ACHN (cell line): ENCODE measurements at places on chromosomes 12 and 14.

DNA sequence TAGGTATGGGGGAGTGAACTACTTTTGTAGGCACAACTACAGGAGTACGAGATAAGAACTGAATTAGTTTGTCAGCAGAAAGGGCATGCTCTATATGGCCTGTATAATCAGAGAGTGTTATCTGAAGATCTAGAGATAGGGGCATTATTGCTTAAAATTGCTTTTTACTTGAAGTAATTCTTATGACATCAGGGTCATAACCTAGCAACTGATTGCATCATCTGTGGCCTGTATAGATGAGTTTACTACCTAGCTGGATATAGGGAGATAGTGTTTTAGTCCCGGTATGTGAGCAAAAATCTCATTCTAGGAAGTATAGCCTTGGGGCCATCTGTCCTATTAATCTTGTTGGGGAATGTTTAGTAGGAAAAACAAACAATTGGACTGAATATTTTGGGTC lies 142.7 kb downstream of the TMEM117 start:
- DNase-seq, result no peak

DNA sequence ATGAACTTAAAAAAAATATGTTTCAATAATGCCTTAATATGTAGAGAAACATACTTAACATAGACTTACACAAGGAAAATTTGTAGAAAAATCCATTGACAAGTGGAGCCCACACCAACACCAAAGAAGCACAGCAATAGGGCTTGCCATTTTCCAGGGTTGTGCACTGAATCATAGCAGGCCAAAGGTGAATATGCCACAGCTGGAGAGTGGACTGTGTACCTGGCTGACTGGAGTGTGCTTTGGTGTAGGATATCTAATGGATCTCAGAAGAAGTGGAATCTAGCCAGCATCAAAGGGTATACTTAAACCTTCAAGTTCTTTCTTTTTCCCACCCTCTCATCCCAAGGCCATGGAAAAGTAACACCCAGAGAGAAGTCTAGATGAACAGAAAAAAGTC lies 4.8 kb downstream of the RPL10L start:
- DNase-seq, result no peak

DNA sequence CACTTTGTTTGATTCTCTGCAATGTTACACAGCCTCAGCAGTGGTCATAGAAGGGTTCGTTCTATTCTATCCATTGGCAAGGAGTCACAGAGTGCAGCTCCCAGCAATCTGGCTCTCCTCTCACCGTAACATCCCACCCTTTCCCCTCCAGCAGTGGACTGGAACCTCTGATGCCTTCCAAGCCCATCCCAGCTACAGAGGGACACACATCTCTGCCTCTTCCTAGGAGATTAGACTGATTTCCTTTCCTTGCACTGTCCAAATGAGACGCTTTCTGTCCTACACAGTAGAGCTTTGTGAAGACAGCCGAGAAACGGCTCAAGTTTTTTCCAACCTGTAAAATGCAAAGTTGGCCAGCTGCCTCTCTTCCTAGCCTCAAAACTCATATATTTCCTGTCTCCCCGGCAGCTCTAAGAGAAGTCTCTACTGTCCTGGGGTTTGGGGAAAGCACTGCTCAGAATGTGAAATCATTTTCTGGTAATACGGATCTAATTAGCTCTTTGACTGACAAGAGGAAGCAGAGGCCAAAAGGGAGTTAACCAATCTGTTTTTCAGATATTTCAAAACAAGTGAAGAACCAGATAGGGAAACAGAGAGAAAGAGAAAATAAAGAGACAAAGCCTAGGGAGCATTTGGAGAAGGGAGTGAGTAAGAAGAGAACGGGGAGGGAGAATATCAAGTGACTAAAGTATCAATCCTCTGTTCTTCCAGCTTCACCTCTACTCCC lies 516 bp downstream of the NINJ2 start:
- DNase-seq, result no peak

- DNase-seq, result no peak
These were observed 51.8 kb upstream of the NUAK1 start for GRCh38 chr12:106190581-106190980.

DNA sequence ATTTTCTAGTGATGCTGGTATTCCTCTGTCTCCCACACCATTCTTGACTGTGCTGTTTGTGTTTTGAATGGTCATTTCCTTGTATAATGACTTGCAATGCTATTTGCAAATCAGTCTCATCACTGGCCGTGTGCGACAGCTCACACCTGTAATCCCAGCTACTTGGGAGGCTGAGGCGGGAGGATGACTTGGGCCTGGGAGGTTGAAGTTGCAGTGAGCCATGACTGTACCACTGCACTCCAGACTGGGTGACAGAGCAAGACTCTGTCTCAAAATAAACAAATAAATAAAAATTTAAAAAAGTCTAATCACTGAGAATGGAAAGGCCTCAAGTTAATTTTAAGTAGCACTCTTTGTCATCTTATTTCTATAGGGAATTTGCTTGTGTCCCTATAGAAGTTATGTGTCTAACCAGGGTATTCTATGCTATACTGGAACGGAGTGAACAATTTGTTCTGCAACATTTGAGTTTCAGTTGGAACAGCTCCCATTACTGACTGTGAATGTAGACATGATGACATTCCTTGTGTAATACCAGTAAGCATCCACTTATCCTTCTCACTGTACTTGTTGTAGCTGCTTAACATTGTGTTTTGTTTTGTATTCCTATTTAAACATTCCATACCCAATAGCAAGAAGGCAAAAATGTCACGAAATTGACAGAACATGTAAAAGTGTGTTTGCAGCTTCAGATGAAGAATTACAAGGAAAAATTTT lies 126.3 kb downstream of the MGST1 start:
- no peak for DNase-seq

GRCh38 chr14:68295316-68295816 lies 475.8 kb downstream of the RAD51B start:
- no peak for DNase-seq

- DNase-seq, result no peak
These were observed 3.3 kb downstream of the FAR2 start for GRCh38 chr12:29152223-29152868.

DNA sequence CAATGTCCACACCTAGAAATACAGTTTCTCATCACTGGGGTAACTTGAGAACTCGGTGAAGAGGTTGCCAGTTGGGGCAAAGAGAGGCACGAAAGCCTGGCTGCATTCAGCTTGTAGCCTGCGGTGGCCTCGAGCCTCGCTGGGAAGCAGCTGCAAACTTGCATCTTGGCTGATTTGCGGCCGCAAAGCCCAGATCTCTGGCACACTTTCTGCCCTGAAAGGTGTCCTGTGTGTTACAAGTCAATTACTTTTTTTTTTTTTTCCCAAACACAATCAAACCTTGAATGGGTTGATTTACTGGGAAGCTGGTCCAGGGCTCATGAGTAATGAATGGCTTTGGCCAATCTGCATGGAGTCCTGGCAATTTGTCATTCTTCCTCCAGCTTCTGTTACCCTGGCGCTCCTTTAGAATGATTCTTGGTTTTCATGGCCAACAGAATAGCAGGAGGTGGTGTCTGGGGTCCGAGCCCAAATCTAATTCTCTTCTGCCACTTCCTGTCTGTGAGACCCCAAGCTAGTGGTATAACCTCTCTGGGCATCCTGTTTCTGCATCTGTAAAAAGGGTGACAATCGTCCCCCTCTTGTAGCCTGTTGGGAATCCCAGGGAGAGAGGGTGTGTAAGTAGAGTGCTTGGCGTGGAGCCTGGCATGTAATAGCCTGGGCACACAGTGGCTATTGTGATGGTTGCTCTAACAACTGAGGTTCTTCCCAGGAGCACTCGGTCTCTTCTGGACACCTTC lies 6.7 kb downstream of the BCL7A start:
- no peak for DNase-seq

DNA sequence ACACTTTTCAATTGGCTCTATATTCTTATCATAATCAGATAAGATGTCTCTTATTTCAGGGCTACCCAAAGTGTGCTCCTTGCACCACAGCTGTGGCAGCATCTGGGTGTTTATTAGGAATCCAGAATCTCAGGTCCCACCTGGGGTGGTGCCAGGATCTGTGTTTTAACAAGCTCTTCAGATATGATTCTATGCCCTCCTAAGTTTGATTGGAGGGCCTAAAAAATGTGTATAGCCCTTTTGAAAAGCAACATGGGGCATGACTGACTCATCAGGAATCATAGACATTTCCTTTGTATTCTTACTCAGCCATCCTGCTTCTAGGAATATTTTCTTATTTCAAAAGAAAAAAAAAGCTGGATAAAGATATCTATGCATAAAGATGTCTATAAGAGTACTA lies 103.1 kb downstream of the HELB start:
- no peak for DNase-seq

- DNase-seq, result peak; percentile 47
These were observed 718 bp downstream of the PACS2 start for GRCh38 chr14:105315211-105315721.

DNA sequence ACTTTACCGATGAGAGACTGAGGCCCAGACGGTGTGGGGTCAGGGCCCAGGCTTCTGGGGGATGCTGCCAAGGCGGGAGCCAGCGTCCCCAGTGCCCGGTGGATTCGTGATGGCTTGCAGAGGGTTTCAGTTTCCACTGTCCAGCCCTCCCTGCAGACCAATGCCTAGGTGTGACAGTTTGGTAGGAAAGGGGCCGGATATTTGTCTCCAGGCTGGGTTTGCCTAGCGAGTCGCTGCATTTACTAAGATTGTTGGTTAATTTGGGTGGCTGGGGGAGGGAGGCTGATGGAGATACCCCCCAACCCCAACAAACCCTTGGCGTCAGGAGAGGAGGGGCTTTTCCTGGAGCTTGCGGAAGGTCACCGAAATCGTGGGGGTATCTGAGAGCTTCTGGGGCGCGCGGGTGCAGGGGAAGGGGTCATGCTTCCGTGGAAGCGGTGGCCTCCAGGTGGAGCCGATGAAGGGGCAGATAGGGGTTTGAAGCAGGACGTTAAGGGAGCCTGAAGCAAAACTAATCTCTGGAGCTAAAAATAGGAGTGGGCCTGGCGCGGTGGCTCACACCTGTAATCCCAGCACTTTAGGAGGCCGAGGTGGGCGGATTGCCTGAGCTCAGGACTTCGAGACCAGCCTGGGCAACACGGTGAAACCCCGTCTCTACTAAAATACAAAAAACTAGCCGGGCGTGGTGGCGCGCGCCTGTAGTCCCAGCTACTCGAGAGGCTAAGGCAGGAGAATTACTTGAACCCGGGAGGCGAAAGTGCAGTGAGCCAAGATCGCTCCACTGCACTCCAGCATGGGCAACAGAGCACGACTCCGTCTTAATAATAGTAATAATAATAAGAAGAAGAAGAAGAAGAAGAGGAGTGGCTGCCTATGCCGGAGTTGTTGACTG lies 1.1 kb upstream of the CDC42BPB start:
- DNase-seq, result no peak

DNA sequence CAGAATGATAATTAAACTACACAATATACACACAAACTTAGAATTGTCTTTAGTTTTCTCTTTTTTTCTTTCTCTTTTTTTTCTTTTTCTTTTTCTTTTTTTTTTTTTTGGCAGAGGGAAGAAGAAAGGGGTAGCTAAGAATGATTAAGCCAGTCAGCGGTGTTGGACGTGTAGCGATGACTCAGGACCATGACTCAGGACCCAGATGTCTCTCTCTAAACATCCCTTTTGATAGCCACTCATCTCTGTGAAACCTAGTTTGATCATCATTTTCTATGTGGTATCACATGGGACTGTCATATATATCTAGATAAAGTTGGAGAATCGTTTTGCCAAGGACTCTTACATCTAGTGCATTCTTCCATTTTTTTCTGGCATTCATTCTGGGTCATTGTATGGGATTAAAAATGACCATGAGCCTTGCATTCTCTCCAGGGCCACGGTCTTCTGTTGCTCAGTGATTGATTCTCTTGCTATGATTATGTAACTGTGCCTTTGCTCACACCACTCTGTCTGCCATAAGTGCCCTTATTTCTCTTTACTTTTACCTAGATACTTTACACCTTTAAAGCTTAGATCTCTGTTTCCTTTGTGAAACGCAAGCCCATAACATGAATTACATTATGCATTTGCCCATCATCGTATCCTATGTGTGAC lies 26.6 kb upstream of the NRXN3 start:
- peak; percentile 78 for DNase-seq

DNA sequence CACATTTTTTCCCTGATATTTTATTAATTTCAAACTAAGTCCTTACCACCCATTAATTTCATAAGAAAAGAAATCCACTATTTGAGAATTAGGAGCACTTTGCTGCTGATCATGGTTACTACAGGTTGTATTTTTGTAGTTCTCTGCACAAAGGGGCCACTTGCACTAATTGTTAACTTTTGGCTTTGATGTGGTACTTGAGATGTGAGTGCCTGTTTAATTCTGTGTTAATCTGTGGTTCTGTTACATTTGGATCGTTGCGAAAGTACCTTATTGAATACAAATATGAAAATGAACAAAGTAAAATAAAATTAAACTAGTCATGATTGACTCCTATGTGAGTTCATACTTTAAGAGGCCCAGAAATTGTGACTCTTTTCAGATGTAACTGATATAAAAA lies 374.9 kb upstream of the RGS6 start:
- no peak for DNase-seq

GRCh38 chr14:77088219-77088618 lies 9.8 kb upstream of the CIPC start:
- no peak for DNase-seq

DNA sequence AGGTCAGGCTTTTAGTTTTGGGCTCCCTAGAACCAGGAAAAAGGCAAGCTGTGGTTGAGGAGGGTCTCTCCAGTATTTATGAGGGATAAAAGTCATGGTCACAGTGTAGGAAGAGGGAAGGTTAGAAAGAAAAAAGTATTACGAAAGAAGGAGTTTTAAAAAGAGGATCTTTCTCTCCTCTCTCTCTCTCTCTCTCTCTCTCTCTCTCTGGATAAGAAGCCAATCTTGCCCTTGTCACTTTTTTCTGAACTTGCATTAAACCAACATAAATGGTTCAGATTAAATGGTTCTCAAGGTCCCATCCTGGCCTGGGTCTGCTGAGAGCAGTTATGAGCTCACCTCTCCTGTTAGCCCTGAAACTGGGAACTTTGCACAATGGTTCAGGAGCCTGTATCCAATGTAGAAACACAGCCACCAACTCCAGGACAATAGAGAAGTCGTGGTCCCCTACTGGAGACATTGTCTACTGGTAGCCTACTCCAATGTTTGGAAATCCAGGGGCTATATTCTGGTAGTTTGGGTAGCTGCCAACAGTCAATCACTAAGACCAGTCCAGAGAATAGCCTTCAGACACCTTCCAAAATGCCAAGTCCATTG lies 131.9 kb downstream of the DAD1 start:
- DNase-seq, result no peak

- no peak for DNase-seq
These were observed 112.0 kb upstream of the PDZRN4 start for GRCh38 chr12:41076114-41076513.
